ENCODE measurements at places on chromosomes 4 and X.

DNA sequence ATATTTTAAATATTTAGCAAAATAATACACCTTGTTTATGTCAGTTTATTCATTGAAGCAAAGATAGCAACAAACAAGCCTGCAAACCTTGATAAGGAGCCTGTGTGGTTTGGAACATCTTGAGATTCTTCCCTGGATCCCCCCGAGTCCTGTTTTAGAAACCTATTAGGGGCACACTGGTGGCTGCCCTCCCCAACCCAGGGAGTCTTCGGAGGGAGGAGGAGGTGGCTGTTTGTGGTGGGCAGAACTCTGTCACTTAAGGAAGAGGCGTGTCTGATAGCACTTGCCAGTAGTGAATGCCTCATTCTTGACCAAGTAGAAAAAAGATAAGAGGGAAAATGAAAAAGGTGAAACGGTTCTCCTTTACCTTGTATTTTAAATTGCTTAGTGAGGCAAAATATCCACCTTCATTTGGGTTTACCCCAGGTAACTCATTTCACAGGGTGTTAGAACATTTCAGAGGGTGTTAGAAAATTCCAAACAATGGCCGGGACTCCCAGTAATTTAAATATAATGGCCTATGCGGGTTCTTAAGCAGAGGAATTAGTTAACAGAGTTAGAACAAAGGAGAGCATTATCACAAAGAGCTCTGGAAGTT is 10.4 kb downstream of the KIT start:
- DNase-seq: no peak

GRCh38 chr4:156792462-156793085 is 179.0 kb downstream of the PDGFC start:
- DNase-seq: no peak

DNA sequence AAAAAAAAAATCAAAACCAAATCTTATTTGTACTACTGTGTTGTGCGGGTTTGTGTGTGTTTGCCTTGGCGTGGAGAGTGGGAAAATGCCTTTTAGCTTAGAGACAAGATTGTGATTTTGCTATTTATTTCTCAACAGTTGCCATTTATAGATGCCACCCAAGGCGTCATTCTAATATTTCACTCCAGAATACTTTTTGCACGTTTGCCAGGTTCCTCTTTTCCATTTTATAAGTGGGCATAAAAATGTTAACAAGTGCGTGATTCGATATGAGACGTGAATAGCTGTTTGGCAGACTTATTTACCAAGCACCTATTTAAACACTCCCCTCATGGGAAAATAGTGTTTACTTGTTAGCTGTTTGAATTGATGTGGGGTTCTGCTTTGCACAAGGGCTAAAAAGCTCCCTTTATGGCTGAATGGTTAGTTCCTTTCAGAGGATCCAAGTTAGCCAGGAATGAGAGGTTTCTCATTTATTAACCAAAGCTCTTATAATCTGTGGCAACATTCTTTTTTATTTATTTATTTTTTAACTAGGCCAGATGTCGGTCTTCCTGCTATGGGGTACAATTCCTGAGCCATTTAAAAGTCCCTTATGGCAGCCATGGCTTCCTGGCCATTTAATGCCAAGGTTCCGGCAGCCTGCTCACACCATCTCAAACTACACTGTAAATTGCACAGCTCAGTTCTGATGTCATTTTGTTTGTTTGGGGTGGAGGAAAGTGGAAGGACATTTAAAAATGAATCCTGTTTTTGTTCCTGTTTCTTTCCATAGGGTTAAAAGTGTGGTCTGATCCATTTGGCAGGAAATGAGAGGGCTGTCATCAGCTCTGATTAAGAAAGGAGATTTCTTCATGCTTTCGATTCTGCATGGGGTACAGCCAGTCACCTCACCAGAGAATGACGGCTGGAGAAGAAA is 14.6 kb downstream of the SMIM20 start:
- no peak for DNase-seq

DNA sequence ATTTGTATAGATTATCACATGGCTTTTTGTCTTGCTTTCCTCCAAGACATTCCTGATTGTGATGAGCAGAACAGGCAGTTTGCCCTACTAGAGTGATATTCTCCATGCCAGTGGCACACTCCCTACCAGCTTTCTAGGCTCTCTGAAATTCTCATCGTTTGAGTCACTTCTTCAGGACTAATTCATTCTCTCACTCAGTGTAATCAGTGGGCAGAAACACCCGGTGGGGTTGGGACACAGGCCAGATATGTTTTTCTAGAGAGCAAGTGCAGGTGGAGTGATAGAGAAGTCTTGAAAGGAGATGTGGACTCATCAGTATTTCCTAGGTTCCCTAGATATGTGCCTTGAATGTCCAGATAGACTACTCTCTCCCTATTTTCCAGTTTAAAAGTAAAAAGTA is 13.1 kb downstream of the RAB33A start:
- DNase-seq: no peak

- no peak for DNase-seq
Observed at GRCh38 chrX:50198348-50198747, 2.5 kb downstream of the AKAP4 start.

DNA sequence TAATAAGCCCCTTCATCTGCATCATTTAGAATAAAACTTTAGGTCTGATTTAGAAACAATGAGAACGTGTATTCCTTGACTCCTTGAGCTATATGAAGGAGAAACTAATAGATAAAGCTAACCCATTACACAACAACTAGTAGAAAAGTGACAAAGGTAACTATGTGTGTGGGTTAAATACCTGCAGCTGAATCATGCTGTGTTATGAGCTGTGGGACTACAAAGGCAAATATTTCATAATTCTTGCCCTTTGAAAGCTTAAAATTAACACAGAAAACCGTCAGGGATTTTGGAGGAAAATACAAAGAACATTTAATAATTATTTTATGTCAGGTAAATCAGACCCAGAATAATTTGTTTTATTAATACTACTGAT is 898 bp upstream of the NDP start:
- no peak for DNase-seq

GRCh38 chrX:103183912-103184311 is 31.0 kb upstream of the BEX4 start:
- DNase-seq: no peak

DNA sequence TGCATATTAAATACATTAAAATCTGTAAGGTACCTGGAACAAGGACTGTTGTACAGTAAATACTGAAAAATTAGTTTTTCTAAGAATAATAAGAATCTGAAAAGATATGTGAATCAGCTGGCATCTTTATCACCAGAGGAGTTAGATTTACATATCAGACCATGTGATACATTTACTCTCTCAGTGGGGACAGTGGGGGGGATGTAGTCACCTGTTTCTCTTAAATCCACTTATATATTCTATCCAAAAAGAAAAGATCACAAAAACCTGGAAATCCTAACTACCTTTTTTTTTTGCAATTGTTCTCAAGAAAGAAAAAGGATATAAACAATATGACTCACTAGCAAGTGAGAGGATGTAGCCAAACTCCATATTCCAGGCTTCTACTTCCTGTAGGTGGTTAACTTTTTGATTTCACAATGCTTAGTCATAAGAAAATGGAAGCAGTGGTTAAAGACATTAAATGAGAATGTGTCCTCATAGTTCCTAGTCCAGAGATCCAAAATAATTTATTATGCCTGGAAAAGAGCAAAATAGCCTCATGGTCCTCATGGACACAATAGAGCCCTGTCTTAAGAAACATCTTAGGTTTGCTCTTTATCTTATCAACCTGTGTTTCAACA is 22.5 kb upstream of the MYOZ2 start:
- no peak for DNase-seq

GRCh38 chrX:10450229-10450958 is 170.0 kb downstream of the MID1 start:
- DNase-seq: no peak

DNA sequence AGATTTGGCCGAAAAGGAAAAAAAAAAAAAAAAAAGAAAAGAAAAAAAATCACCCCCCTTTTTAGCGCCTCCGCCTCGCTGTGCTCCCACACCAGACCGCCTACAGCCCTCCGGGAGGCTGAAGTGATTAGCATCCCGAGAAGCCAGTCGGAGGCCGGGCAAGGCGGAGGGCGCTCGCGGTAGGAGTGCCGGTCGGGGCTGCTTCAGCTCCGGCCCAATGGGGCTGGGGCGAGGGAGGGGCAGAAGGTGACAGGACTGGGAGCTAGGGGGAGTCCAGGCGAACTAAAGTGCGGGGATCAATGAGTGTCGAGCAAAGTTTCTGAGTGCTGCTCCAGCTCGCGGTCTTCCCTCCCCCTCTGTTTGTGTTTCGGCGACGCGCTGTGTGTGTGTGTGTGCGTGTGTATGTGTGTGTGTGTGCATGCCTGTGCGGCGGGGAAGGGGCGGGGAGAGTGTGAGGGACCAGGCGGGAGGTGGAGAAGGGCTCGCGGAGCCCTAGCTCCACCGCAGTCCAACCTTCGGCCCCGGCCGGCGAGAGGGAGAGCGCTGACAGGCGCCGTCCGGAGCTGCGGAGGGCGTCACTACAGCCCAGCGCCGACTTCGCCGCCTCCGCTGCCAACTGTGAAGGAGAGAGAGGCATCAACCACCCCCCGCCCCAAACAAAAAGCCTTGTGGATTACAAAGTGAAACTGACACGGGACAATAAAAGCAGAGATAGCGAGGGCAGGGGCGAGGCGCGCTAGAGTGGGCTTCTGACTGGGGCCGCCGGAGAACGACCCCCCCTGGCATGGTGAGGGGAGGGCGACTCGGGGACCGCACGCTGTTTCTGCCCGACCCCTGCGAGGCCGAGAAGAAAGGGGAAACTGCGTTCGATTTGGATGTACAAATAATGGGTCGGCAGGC is at the start of gene FAT4:
TSS of gene FAT4 (plus strand) at position 280 of the 900 bp plus-strand sequence. CDS start 1,457 bp downstream, outside the sequence.
- DNase-seq: peak; percentile 91

- DNase-seq: no peak
Observed at GRCh38 chr4:178415925-178416324, 973.7 kb upstream of the AGA start.

DNA sequence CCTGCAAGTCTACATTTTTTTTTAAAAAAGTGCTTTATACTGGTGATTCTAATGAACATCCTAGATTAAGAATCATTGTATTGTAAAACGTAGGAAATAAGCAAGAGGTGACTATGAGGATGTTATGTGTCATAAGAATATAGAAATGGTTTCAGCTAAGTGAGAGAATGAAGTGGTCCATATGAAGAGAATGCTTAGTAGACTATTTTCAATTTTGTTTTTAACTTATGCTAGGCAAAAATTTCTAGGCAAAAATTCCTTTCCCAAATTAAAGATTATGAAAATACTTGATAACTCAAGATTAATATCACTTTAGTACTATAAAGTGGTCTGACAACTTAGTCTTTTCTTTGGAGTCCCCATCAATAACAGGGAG is 825 bp downstream of the DYNLT3 start:
- DNase-seq: no peak

DNA sequence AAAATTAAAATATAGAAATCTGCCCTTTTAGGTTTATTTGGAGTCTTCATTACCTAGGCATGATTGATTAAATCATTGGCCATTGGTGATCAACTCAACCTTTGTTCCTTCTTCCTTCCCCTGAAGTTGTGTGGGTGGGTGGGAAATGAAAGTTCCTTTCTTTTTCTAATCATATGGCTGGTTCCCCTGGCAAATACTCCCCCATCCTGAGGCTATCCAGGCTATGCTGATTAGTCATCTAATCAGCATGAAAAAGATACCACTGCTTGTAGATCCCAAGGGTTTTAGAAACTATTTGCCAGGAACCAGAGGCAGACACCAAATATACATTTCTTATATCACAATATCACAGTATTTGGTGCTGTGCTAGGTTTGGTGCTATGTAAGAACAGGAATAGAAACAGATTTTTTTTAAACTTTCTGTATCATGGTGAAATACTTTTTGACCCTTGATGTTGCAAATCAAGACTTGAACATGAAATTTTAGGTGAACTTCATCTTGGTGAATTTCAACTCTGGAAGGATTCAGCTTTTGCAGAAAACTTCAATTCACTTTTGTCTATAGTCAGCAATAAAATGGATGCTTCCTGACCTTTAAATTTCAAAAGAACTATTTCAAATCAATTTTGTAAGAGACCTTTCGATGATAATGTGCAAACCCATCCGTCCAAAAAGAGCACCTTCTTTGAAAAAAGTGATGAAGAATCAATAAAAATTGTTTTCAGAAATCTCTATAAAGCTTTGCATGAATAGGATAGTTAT is 71.1 kb downstream of the CCSER1 start:
- no peak for DNase-seq

GRCh38 chrX:16711893-16712547 is 449 bp downstream of the CTPS2 start:
- no peak for DNase-seq

DNA sequence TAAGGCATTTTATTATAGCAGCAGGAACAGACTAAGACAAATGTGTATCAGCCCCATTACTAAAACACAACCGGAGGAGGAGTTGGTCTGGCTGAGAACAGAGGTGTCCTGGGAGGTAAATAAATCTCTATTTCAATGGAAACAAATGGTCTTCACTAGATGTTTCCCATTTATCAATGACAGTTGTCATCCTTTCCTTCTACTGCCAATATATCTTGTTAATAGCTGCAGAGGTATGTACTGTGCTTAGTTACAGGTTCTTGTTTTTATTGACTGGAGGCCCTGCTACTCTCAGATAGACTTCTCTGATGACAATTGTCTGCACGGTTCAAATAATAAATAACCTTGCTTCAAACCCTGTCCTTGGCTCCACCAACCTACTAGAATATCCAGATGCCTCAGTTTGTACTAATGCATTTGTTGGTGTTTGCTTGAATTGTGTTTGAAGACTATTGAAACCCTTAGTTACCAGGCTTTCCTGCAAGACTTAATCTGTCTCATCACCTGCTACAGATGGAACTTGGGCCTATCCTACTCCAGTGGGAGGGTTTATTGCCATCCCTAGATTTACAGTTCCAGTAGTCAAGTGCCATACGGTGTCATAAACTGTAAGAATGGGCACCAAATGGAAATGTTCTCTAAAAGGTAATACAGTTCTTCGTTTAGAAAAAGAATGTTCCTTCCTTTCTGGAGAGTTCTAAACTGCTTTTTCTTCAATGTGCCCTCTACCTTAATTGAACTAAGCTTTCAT is 29.8 kb upstream of the HPGDS start:
- no peak for DNase-seq

- no peak for DNase-seq
Observed at GRCh38 chrX:50780144-50780543, 33.9 kb downstream of the SHROOM4 start.

- DNase-seq: no peak
Observed at GRCh38 chrX:129797251-129797906, 17.6 kb downstream of the SASH3 start.

- no peak for DNase-seq
Observed at GRCh38 chr4:147407261-147408045, 73.4 kb upstream of the EDNRA start.

DNA sequence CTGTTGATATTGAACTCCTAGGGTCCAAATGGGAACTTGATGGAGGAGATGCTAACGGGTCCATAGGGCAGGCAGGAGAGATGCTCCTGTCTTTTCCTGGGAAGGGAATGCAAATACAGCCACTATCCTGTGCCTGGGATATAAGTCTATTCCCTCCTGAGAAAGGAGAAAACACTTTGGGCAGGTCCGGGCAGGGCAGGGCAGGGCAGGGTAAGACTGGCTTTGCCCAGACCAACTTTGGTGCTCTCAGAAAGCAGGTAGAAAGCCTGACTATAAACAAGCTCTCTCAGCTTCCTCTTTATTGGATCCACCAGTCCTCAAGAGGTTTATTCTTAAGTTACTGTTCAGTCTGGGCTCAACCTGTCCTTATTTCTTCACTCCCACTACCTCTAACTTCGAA is 232.3 kb downstream of the PTTG2 start:
- DNase-seq: no peak
